ENCODE measurements at places on chromosomes 11 and 22.

- no peak overlapping the region for H3K27ac ChIP-seq
- H3K36me3 ChIP-seq = no peaks in the 10 kb centered on the region
Measured at GRCh38 chr11:104650234-104650633, 248.0 kb downstream of the CASP12 start.

GRCh38 chr11:20308601-20309000 lies 54.9 kb upstream of the HTATIP2 start:
- no peak overlapping the region for H3K27ac ChIP-seq
- DNase-seq = no peak
- no peaks in the 10 kb centered on the region for H3K36me3 ChIP-seq

DNA sequence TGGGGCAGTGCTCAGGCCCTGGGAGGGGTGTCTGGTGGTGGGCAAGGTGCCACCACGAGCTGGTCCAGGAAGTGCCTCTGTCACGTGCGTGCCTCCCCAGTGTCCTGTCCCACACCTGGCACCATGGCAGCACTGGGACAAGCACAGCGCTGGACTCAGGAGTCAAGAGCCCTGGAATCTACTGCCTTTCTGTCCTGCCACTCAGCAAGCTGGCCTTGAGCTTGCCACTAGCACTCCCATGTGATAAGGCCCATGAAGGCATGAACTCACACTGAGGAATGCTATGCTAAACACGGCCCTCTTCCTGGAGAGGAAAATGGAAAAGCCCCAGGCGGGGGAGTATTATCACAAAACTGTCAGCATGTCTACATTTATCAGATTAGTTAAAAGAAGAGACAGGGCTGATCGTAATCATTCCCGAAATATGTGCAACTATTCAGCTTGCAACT lies 50.7 kb upstream of the SLC35C1 start:
- H3K27ac ChIP-seq = no peak overlapping the region
- H3K27me3 ChIP-seq = no peaks in the 10 kb centered on the region
- H3K4me1 ChIP-seq = peaks cover 6% of the 10 kb centered on the region
- H3K36me3 ChIP-seq = no peaks in the 10 kb centered on the region

DNA sequence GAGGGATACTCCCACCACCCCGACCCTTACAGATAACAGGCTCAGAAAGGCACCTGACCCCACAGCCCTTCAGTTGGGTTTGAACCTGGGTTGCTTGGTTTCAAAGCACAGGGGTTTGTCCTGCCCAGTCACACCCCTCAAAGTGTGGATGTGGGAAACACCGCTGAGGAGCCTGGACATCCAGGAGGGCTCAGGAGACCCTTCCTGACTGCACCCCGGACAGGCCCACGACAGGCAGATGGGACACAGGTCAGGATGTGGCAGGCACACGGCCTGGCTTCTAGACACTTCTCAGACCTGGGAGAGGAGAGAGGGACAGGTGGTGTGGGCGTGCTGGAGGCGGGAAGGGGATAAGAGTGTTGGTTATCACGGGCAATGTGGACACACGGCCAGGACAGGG lies 932.3 kb downstream of the BRD1 start:
- H3K4me3 ChIP-seq = no peak overlapping the region
- no peaks in the 10 kb centered on the region for H3K36me3 ChIP-seq
- no peak overlapping the region for H3K27ac ChIP-seq
- no peaks in the 10 kb centered on the region for H3K27me3 ChIP-seq
- no peak for DNase-seq

- no peak for DNase-seq
- H3K27ac ChIP-seq = no peak overlapping the region
- no peak overlapping the region for H3K4me3 ChIP-seq
- H3K4me1 ChIP-seq = no peaks in the 10 kb centered on the region
Measured at GRCh38 chr22:49678137-49678841, 149.4 kb downstream of the BRD1 start.

DNA sequence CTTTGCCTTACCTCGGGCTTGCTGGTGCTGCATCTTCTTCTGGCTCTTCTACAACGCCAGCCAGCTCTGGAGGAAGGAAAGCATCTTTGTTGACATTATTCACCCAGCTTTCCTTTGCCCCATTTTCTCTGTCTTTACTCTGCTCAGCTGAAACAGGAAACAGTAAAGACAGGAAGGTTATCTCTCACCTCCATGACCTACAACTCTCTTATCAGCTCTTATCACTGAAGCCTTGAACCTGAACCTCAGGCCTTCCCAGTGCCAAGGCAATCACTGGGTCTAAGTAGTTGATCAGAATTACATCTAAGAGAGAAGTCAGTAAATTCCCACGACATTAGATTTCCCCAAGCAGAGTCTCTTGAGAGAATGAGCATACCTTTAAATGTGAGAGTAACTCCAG lies 59.6 kb upstream of the CCDC89 start:
- H3K4me1 ChIP-seq = peaks cover 51% of the 10 kb centered on the region
- no peak overlapping the region for H3K4me3 ChIP-seq
- no peaks in the 10 kb centered on the region for H3K36me3 ChIP-seq

DNA sequence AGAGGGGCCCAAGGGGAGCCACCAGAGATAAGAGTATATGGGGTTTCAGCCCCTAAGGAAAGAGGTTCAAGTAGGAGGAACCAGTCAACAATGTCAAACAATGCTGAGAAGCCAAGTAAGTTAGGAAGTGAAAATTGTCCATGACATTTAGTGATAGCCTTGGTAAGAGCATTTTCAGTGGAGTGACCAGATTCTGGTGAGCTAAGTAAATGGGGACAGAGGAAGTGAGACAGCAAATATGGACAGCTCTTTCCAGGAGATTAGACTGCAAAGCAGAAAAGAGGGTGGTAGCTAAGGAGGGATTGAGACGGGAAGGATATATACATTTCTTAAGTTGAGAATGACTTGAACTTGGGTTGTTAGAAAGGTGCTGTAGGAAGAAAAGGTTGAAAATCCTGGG lies 22.9 kb downstream of the POLD3 start:
- no peak for DNase-seq
- peaks cover 71% of the 10 kb centered on the region for H3K36me3 ChIP-seq
- no peak overlapping the region for H3K27ac ChIP-seq
- H3K4me1 ChIP-seq = peaks cover 21% of the 10 kb centered on the region
- H3K27me3 ChIP-seq = no peaks in the 10 kb centered on the region

DNA sequence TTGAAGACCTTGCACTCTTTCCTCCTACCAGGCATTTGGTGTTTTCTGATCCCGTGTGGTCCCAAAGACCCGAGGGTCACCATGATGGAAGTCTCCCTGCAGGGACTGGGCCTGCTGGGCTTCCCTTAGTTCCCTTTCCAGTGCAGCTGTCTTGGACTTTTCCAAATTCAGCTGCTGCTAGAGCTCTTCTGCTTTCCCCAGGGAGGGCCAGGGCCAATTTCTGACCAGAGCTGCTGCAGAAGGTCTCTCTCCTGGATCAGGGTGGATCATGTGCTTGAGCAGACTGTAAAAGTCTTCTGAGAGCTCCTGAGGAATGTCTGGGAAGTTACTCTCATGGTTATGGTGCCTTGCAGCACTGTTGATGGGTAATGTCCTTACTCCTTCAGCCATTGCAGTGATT lies 23.2 kb downstream of the LDLRAD3 start:
- H3K27ac ChIP-seq = no peak overlapping the region
- H3K4me1 ChIP-seq = peaks cover 54% of the 10 kb centered on the region
- DNase-seq = no peak
- no peak overlapping the region for H3K4me3 ChIP-seq
- no peaks in the 10 kb centered on the region for H3K36me3 ChIP-seq
- H3K27me3 ChIP-seq = no peaks in the 10 kb centered on the region

- H3K27me3 ChIP-seq = no peaks in the 10 kb centered on the region
- no peak for DNase-seq
- H3K4me3 ChIP-seq = no peak overlapping the region
- H3K27ac ChIP-seq = no peak overlapping the region
Measured at GRCh38 chr11:116093481-116094270, 589.5 kb upstream of the CADM1 start.

DNA sequence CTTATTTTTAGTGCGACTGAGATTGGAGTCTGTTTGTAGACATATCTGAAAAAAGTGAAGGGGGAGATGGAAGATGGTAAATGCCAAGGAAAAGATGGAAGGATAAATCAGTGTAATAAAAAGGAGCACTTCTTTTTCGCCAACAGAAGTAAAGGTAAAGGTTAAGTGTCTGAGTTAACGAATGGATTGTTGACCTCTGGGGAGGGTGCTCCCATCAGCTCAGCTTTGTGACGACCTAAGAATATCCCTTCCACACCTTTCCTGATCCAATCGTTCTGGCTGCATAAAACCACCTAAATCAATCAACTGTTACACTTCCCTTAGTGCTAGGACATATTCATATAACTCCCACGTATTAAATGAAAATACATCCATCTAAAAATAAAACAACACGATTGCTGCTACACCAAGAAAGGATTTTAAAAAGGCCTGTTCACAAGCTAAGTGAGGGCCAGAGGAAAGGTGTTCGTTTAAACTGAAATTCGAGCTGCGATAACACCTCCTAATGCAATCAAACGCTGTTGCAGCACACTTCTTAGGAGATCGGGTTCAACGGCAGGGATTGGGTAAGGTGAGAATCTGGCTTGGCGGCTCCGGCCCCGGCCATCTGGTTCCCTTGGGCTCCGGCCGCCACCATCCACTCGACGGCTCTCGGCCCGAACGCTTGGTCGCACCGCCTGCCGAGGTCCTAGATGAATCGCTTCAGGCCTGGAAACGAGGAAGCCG lies 658 bp downstream of the C11orf71 start:
- peak overlapping the region; percentile 95 for H3K27ac ChIP-seq
- H3K27me3 ChIP-seq = no peaks in the 10 kb centered on the region
- peaks cover 73% of the 10 kb centered on the region for H3K4me1 ChIP-seq
- H3K36me3 ChIP-seq = no peaks in the 10 kb centered on the region
- H3K4me3 ChIP-seq = peak overlapping the region; percentile 71

DNA sequence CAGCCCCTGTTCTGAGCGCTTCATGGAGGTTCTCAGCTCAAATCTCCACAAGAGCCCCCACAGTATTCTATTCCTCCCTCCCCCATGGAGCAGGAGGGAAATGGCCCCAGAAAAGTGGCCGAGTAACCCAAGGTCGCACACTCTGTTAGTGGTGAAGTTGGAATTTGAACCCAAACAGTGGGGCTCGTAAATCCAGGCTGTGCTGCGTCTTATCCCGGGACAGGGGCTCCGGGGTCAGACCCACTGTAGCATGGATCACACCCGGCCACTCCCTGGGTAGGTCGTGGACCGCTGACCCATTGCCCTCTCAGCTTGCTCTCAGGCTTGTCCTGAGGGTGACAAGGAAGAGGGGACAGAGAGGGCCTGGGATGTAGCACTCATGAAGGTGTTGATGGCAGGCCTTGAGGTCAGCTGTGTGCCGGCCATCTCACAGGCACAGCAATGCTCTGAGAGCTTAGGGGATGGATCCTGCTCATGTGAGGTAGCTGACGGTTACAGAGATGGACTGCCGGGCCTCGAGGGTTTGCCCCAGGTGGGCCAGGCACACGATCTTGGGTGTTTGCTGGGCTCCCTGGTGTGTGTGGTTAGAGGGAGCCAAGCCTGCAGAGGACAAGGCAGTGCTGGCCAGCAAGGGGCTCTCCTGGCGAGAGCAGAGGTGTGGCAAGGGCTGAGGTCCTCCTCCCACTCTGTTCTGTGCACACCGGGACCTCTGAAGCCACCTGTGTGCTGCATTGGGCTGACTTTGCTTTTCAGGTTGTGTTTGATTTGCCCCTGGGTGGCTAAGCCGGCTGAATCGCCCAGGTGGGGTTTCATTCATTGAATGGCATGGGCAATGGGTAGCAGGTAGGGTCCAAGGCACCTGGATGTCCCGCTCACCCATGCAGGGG lies 2.3 kb upstream of the FGF19 start:
- no peak overlapping the region for H3K27ac ChIP-seq
- no peak for DNase-seq
- peaks cover 22% of the 10 kb centered on the region for H3K27me3 ChIP-seq
- H3K4me3 ChIP-seq = no peak overlapping the region
- H3K36me3 ChIP-seq = no peaks in the 10 kb centered on the region
- H3K4me1 ChIP-seq = peaks cover 16% of the 10 kb centered on the region

GRCh38 chr11:119532551-119532950 lies 109.6 kb upstream of the THY1 start:
- no peak overlapping the region for H3K27ac ChIP-seq
- peaks cover 3% of the 10 kb centered on the region for H3K4me1 ChIP-seq
- peaks cover 27% of the 10 kb centered on the region for H3K27me3 ChIP-seq
- no peak overlapping the region for H3K4me3 ChIP-seq

DNA sequence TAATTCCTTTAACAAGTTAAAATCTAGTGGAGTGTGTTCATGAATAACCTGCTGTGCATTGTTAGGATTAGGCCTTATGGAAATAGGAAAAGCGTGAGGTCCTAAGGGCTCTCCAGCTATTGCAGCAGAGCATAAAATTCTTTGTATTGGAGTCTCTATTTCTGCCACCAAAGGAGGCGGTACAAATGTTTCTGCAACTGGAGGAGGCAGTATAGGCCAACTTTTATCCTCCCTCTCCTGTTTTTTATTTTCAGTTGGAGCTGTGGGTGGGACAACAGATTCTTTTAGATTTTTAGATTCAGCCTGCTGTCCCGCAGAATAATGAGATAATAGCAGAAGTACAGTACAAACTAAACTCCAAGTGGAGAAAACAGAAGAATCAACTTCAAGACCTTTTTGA lies 26.2 kb downstream of the OR10A6 start:
- H3K27ac ChIP-seq = peak overlapping the region; percentile 28
- H3K4me3 ChIP-seq = no peak overlapping the region
- no peaks in the 10 kb centered on the region for H3K4me1 ChIP-seq
- H3K36me3 ChIP-seq = no peaks in the 10 kb centered on the region
- no peaks in the 10 kb centered on the region for H3K27me3 ChIP-seq
- DNase-seq = no peak

GRCh38 chr11:78261828-78262227 lies 73.1 kb downstream of the USP35 start:
- no peak overlapping the region for H3K4me3 ChIP-seq
- H3K4me1 ChIP-seq = no peaks in the 10 kb centered on the region
- H3K27me3 ChIP-seq = no peaks in the 10 kb centered on the region
- no peaks in the 10 kb centered on the region for H3K36me3 ChIP-seq
- H3K27ac ChIP-seq = no peak overlapping the region
- DNase-seq = no peak

GRCh38 chr11:70071996-70072395 lies 6.1 kb upstream of the ANO1 start:
- no peaks in the 10 kb centered on the region for H3K36me3 ChIP-seq
- H3K4me3 ChIP-seq = no peak overlapping the region
- H3K27ac ChIP-seq = no peak overlapping the region
- DNase-seq = no peak
- H3K27me3 ChIP-seq = no peaks in the 10 kb centered on the region

GRCh38 chr11:10864688-10865087 lies 6.8 kb upstream of the ZBED5 start:
- no peak overlapping the region for H3K4me3 ChIP-seq
- peaks cover 33% of the 10 kb centered on the region for H3K4me1 ChIP-seq

GRCh38 chr22:23904573-23905254 lies 10.5 kb downstream of the MIF start:
- no peaks in the 10 kb centered on the region for H3K36me3 ChIP-seq
- peaks cover 29% of the 10 kb centered on the region for H3K4me1 ChIP-seq
- no peak for DNase-seq
- no peak overlapping the region for H3K27ac ChIP-seq

DNA sequence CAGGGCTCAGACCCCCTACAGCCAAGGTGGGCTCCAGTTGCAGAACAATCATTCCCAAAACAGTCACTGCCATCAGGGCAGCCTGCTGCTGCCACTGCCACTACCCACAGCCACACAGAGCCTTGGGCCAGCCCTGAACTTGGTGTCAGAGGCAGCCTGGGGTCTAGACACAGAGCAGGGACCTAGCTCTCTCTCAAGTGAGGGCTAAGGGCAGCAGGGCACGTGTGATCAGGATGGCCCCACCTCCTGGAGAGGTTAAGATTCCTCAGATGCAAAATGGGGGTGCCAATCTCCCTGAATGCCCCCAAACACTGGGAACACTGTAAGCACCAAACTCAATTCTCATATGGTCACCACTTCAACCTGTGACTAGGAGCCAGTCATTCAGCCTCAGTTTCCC lies 15.6 kb downstream of the CABP7 start:
- no peak overlapping the region for H3K4me3 ChIP-seq
- H3K27me3 ChIP-seq = no peaks in the 10 kb centered on the region
- H3K4me1 ChIP-seq = peaks cover 19% of the 10 kb centered on the region
- no peak overlapping the region for H3K27ac ChIP-seq
